ENCODE measurements at places on chromosomes 6 and 20.

DNA sequence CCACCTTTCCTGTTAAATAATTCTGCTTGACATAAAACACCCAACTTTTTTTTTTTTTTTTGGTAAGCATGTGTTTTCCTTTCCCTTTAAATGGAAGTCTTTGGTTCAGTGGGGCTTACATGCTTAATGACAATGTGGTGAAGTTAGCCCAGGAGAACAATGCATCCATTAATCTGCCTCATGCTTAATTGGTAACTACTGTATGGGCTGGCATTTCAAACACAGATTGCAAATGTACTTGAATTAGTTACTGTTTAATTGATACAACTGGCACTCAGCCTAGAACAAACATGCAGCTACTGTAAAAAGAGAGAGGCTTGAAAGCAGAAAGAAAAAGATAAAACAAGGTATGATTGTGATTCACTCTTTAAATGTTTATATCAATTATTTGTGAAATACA, 483.6 kb upstream of the NOX3 start:
- DNase-seq = no peak

DNA sequence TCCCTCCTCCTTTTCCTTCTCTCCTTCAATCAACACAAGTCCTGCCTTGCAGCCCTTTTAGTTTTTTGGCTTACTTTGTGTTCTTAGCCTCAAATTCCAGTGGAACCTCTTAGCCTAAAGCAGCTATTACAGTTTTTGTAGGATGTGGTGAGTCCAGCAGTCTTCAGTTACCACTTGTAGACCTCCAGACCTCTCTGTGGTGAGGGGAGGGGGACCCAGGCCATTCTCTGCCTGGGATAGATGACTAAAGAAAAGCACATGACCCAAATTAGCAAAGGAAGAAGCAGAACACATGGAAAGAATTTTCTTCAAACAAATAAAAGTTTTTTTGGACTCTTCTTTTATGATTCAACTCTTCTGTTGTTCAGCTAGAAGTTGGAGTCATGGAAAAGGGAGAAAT, 246.5 kb downstream of the HAO1 start:
- DNase-seq = no peak

DNA sequence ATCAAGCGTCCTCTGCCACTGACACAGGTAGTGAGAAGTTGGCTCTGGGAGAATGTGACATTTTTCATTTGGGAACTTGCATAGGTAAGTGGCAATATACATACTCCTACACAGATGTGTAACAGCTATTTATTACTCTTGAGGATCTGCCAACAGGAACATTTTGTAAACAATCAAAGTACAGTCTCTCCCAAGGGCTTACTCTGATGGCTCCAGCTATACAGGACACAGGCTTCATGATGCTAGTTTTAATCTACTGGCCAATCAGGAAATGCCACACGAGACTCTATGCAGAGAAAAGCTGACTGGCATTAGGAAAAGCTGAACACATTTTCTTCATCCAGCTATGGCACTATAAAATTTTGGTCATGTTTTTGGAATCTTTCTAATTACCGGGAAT, 57.8 kb downstream of the POPDC3 start:
- no peak for DNase-seq

DNA sequence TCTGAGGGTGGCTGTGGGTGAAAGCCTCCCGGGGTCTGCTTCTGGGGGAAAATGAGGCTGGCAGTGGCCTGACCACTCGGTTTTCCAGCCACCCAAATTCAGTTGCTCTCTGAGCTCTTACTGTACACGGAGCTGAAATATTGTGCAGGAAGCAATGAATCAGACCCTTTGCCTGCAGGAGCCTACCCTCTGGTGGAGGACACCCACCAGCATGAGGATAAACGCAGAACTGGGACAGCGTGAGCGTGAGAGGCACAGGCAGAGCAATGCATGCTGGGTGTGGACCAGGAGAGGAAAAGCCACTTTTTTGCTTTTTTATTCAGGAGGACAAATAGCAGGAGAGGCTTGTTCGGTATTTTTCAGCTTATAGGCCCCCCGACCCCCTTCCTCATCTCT, 298.0 kb downstream of the QKI start:
- DNase-seq = no peak

- no peak for DNase-seq
Observed at GRCh38 chr6:47146431-47147174, 104.5 kb upstream of the ADGRF1 start.

DNA sequence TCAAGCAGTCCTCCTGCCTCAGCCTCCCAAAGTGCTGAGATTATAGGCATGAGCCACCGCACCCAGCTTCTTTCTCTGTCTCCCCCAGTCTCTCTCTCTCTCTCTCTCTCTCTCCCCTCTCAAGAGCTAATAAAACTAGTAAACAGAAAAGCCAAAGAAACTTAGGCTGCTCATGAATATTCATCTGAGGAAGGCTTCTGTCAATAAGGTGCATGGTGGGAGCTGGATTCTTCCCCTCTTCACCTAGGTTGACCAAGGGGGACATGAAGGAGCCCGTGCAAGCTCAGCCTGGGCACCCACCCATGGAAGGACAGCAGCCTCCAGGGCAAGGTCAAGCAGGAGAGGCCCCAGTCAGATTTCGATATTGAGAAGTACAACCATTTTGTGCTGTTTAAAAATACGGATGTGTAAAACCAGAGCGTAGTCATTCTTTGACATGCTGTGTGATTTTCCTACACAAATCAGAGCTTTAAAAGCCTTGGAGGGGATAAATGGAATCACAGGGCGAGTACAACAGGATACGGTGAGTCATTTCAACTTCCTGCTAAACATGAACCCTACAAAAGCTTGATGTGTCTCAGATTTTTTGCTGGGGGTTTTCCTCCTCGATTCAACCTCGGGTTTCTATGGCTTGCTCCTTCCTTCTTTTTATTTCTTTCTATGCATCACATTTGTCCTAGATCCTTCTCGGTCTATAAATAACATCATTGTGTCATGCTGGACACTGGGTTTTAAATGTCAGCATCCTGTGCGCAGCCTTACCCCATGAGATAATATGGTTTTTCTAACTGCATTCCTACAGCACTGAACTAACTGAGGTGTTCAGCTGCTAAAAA, 368.9 kb upstream of the JARID2 start:
- DNase-seq = peak; percentile 52

DNA sequence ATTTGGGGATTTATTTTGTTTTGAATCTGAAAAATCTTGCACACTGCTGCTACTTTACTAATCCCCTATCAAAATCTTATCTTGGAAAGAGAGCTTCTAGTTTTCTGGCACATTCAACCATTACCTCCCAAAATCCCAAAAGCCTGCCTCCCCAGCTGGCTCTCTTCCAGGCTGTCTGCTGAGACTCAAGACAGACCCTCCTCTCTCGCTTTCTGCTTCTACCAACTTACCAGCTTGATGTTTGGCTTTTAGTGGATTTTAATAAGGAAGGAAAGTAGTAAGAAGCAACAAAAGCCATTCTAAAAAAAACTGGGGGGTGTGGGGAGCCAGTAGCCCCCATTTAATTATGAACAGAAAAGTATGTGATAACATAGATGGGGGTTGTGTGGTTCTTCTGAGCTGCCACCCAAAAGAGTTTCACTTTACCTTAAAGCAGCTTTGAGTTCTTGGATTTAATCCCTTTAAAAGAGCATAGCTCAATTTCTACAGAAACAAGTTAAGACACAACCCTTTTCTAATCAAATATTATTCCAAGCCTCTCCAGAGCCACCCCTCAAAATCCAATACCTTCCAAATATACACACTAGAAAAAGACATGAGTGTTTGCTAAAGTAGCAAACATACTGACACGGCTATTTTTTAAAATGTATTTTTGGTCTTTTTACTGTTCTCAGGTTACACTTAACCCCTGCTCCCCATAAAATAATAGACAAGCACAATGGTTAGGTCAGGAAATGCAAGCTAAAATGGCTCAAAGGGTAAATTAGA, 71.7 kb downstream of the ATP9A start:
- no peak for DNase-seq

DNA sequence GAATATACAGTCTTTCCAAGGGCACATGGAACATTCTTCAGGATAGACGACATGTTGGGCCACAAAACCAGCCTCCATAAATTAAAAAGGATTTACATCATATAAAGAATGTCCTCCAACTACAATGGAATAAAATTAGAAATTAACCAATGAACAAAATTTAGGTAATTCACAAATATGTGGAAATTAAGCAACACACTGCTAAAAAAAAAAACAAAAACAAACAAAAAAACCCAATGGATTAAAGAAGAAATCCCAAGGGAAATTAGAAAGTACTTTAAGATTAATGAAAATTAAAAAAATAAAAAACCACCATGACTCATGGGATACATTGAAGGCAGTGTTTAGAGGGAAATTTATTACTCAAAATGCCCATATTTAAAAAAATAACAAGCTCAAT, 21.4 kb upstream of the NT5E start:
- DNase-seq = no peak

GRCh38 chr20:41784209-41784958, 166.2 kb upstream of the CHD6 start:
- DNase-seq = no peak

- no peak for DNase-seq
Observed at GRCh38 chr6:11722220-11722619, 56.4 kb downstream of the ADTRP start.

DNA sequence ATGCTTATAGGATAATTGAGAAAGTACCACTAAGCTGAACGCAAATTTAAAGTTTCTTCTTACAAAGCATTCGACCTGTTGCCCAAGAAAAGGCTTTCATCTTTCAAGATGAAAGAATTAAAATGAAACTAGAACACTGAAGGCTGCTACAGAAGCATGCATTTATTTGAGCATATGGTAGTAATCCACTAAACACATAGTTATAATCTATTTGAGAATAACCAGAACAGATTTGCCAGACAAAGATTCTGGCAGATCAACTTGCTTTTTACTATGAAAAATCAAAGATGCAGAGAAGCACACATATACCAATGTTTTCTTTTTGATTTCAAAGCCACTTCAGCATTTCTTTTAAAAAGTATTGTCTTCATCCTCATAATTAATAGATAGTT, 412.2 kb downstream of the UTRN start:
- DNase-seq = no peak

GRCh38 chr20:17282501-17282900, 55.7 kb downstream of the PCSK2 start:
- no peak for DNase-seq

DNA sequence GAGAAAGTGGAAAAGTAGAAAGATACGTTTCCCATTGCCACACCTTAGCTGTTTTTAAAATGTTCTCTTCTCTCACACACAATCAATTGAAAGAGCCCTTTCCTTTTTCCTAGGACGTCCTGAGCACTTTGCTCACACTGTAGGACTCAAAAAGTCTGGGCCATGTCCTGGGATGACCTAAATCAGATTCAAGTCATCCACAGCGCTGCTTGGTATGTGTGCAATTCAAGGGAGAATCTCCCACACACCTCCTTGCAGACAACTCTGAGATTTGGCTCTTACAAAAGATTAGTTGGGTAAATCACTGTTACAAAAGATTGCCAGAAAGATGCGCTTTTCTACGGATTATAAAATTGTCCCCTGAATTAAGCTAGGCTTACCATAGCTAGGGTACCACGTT, 130.1 kb downstream of the RNASET2 start:
- DNase-seq = no peak

- DNase-seq = peak; percentile 24
Observed at GRCh38 chr6:18263418-18264218, 712 bp downstream of the DEK start.

- DNase-seq = peak; percentile 77
Observed at GRCh38 chr20:5078399-5078958, 41.3 kb downstream of the PCNA start.
